ENCODE measurements at places on chromosomes 1 and 21.

DNA sequence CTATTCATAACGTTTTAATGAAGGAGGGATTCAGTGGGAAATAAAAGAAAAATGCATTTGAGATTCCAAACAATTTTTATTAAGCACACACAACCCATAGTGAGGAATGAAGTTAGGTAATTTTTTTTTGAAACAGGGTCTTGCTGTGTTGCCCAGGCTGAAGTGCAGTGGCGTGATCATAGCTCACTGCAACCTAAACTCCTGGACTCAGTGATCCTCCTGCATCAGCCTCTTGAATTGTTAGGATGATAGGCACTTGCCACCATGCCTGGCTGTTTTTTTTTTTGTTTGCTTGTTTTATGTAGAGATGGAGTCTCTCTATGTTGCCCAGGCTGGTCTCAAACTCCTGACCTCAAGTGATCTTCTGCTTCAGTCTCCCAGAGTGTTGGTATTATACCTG, 28.9 kb downstream of the LYPLAL1 start:
- DNase-seq = no peak

DNA sequence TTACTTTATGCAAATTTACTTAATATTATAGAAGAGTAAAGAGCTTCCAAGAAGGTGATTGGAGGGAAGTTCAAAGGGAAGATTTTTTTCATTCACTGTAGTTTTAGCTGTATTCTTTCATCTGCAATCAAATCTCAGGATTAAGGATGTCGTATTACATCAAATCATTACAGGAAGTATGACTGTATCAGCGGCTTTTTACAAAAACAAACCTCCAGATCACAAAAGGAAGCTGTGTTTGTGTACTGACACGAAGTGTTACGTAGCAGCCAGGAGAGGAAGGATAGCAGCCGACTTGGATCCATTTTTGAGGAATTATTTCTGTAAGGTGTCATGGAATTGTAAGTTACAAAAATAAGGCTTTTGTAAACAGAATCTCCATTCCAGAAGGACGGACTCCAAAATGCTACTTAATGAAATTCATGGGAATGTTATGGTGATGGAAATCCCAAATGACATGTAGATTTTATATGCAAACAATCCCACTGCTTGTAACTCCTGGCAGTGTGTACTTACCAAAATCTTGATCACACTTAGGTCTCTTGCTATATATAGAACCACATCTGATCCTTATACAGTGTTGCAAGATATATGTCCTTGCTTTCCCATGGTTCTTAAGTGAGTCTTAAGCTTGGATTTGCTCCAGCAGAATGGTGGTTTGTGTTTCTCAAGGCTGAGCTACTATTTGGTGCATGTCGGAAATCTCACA, 49.8 kb downstream of the KCNJ15 start:
- DNase-seq = peak; percentile 57

- DNase-seq = no peak
Measured at GRCh38 chr21:42414928-42415769, 11.4 kb downstream of the UBASH3A start.

DNA sequence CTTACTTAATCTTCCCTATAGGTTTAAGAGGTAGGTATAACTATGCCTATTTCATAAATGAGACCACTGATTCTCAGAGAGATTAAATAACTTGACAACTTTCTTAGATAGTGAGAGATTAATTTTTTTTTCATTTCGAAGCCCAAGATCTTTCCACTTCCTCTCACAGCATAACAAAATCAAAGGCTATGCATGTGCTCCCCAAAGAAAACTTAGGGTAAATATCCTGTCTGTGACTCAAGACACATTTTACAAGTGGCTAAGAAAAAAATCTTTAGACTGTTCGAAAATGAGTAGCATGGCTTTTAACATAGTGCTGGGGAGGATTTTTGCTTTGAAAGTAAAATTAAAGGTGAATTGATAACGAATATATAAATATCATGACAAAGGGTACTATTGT, 8.2 kb upstream of the C1orf141 start:
- DNase-seq = no peak

- no peak for DNase-seq
Measured at GRCh38 chr1:57440096-57440495, 16.2 kb upstream of the DAB1 start.

Measured in BJ (cell line).